ENCODE measurements at places on chromosomes 5 and 9. TPM values are rescaled to one million over a fixed set of nuclear protein-coding genes. Genes with fewer than 3 reads are reported as not detected.

ANKRD18B gene
- total RNA-seq = 3.5 TPM

CA9 gene
- total RNA-seq = not detected

ALDH1A1 gene
- total RNA-seq = not detected

GRCh38 chr5:154444556-154445421 lies 1.0 kb upstream of the SAP30L start:
- DNase-seq = no peak

- no peak for DNase-seq
These were observed 203.9 kb downstream of the PCSK1 start for GRCh38 chr5:96229188-96229587.

DNA sequence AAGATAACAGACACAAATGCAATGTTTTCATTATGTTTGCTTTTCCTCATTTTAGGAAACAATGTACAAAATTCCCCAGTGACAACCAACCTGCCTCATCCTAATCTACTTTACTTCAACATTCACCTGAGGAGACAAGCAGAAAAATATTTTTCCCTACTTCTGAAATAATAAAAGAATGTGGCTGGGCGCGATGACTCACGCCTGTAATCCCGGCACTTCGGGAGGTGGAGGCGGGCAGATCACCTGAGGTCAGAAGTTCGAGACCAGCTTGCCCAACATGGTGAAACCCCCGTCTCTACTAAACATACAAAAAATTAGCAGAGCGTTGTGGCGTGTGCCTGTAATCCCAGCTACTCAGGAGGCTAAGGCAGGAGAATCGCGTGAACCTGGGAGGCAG lies 36.9 kb downstream of the MYO10 start:
- no peak for DNase-seq

GRCh38 chr5:5078009-5078897 lies 61.9 kb upstream of the ADAMTS16 start:
- no peak for DNase-seq

DNA sequence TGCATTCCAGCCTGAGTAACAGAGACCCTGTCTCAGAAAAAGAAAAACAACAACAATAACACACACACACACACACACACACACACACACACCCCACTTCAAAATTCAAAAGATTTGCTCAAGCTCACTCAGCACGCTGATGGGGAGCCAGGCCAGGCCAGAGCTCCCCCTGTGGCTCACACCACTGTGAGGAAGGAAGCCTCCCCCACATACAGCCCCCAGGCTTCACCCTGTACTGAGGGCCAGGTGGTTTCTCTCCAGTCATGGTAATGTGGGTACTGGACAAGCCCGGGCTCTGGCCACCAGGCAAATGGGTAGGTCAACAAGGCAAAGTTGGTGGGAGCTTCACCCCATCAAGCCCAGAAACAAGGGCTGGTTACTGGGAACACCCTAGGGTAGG lies 19.0 kb downstream of the ATOX1 start:
- DNase-seq = no peak

- DNase-seq = no peak
These were observed 71.0 kb downstream of the USP20 start for GRCh38 chr9:129906298-129906697.

GRCh38 chr5:36270175-36270574 lies 28.4 kb upstream of the NADK2 start:
- no peak for DNase-seq

All from activated T-helper 1 cell treated with anti-CD3 and anti-CD28 coated beads, Interleukin-12 subunit alpha, Interleukin-12 subunit beta, Interleukin-2, Interleukin-4 antibody, amounts not matched to agents 30 ng/mL and 10 ng/mL and 1 ng/mL, durations not matched to agents 14 hours and 24 hours and 36 hours (primary cell).